ENCODE measurements at places on chromosomes 7 and 10.
A peak's percentile ranks its signal among the peaks of the same experiment; 100 is the strongest.

DNA sequence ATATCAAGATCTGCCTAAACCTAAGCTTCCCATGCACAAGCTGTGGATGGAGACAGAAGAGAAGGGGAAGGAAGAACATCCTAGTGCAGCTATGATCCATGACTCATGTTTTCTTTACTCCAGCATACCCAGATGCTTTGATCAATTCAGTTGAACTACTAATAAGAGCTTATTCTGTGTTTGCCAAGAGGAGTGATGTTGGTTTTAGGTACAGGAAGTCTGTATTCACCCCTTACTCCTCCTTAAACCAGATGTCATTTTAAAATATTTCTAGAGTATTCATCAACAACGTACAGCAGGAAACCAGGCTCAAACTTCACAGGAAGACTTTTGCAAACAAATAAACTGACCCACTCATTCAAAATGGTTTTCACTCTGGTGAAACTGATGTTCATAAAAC lies 29.2 kb downstream of the PANK1 start:
- no peak for DNase-seq

DNA sequence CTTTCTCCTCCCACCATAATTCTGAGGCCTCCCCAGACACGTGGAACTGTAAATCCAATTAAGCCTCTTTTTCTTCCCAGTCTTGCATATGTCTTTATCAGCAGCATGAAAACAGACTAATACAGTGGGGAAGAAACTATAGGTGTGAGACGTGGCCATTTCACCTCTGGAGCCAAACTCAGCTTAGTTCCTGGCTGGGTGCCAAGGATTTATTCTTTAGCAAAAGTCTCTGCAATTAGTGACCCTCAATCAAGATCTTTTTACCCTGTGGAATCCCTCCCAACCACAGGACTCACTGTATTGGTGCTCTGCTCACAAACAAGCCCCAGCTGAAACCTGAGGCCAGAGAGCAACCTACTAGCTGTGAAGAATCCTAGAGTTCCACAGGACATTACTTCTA lies 28.1 kb upstream of the SFTPD start:
- DNase-seq, result no peak

DNA sequence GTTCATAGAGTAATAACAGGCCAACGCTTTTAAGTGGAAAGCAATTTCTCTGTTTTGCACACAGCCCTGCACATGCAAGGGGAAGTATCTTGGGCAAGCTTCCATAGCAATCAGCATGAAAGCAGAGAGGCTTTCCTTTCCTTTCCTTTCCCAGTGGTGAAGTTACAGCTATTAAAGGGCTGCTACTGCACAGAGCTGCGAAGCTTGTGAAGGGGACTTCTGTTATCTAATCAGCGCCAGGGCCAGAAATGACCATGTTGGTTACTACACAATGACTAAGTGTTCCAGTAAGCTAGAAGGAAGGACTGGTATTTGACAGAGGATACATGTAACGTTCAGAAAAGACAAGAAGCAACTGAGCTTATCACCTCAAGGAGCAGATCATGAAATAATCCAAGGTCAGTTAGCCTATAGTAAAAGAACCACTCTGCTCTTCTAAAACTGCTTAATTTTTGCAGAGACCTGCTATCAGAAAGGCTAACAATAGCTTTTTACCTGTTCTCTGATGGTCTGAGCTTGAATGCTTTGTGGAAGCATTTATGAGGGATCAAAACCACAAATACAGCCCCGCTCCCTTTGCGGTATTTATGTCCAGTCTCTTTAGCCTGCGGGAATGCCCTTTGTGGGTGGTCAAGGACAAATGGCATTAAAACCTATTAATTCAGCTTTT lies 45.9 kb downstream of the SGMS1 start:
- peak; percentile 78 for DNase-seq

DNA sequence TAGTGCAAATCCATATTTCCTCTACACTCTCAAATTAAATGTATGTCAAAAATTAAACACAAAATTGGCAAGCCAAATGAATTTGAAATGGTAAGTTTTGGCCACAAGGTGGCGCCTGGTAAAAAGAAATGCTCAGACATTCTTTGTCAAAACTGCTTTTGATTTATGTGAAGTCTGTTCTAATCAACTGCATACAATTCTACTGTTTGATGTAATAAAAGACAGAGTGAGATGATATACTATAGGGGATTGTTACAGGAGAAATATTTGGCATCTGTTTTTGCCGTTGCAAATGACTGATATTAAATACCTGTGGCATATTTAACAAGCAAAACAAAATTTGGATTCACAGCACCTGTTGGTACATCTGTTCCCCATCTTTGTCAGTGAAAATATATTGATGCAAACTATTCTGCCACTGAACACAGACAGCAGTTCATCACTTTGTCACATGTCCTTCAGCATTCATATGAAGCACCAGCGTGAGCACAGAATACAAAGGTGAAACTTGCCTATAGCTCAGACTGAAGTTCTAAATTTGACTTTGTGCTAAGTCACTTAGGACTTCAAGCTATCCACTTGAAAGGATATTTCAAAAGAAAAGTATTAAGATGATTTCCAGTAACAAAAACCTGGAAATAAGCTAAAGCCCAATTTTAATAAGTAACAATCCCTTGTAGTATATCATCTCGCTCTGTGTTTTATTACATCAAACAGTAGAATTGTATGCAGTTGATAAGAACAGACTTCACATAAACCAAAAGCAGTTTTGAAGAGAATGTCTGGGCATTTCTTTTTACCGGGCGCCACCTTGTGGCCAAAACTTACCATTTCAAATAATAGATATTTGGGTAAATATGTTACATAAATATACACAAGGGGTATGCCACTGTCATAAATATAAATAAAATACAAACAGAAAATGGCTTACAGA lies 10.2 kb upstream of the CH25H start:
- peak; percentile 59 for DNase-seq

- no peak for DNase-seq
Observed at GRCh38 chr10:132515811-132516726, 21.5 kb upstream of the INPP5A start.

DNA sequence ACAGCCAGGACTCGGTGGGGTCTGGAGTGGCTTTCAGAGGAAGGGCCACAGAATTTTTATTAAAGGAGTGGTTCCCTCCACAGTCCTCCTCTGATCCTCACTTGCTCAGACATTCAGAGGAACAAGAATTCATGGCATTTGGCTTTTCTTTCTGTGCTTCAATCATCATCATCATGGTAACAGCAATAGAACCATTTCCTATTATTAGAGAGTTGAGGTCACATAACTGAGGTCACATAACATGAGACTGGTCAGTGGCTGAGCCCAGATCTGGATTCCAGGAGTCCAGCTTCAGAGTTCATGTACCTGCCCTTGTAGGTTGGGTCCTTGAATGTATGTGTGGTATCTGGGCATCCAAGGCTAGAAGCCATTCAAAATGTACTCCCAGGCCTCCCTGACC lies 177.3 kb upstream of the GRB10 start:
- no peak for DNase-seq
